Common myeloid progenitor, CD34-positive (primary cell): ENCODE measurements at places on chromosomes 7 and 10.

GRCh38 chr7:88432301-88432700 lies 125.6 kb upstream of the STEAP4 start:
- no peaks in the 10 kb centered on the region for H3K36me3 ChIP-seq
- H3K27me3 ChIP-seq, result no peaks in the 10 kb centered on the region
- no peak for DNase-seq
- H3K4me1 ChIP-seq, result no peaks in the 10 kb centered on the region

GRCh38 chr7:52100-52499 lies 140.3 kb upstream of the FAM20C start:
- DNase-seq, result no peak
- no peak overlapping the region for H3K4me3 ChIP-seq
- H3K36me3 ChIP-seq, result no peaks in the 10 kb centered on the region
- no peaks in the 10 kb centered on the region for H3K27me3 ChIP-seq
- no peaks in the 10 kb centered on the region for H3K4me1 ChIP-seq

DNA sequence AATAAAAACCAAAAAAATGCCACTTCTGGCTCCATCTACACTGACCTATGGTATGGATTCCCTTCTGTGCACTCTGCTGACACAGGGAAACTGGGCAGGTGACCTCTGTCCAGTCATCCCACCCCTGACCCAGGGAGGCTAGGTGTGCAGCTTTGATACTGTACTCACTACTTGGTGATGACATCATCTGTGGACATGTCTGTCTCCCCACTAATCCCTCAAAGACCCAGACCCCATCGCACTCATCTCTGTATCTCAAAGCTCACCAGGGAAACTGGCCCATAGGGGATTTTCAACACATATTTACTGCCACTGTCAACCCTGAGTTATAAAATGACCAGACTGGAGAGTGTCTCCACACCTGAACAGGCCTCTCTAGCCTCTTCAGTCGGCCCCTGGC lies 10.6 kb downstream of the SGMS1 start:
- no peaks in the 10 kb centered on the region for H3K27me3 ChIP-seq
- no peak for DNase-seq
- peaks cover 4% of the 10 kb centered on the region for H3K36me3 ChIP-seq
- peaks cover 1% of the 10 kb centered on the region for H3K4me1 ChIP-seq
- H3K4me3 ChIP-seq, result no peak overlapping the region

DNA sequence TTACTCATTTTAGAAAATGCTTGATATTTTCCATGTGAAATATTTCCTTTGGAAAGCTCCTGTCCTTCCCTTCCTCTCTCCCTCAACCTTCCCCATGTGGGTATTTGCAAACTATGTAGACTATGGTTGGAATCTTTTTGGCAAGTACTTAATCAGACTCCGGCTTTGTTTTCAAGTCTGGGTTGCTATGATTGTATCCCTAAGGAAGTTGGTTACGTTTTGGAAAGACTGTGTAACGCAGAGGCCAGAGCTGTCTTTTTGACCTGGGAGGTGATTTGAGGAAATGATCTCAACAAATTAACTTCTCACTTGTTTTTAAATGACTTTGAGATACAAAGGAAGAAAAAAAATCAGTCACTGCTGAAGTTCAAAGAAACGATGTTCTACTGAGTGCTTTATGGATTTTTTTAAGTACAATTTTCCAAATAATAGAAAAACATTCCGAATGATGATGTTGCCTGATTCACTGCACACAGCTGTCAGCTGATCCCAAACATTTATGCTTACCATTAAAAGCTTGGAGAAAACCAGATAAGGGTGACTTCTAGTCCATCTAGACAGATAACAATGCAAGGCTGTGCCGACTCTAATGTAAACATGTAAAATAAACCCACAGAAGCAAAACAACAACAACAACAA lies 145.5 kb upstream of the CELF2 start:
- peaks cover 5% of the 10 kb centered on the region for H3K27me3 ChIP-seq
- DNase-seq, result no peak
- H3K36me3 ChIP-seq, result no peaks in the 10 kb centered on the region
- no peaks in the 10 kb centered on the region for H3K4me1 ChIP-seq
- no peak overlapping the region for H3K4me3 ChIP-seq

DNA sequence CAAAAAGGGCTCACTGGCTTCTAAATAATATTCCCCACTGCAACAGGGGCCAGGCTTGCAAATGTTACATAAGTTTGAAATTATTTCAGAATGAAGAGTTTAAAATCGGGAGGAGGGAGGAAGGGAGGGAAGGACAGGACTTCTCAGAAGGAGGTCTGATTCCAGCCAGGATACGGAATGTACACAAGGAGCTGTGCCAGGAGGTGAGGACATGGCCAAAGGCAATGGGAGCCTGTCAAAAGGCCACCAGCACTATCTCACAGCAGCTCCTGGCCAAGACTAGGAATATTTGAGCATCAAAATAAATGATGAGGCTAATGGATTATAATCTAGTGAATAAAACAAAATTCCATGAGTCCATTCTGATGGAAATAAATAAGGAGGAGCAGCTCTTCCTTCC lies 18.6 kb upstream of the DRGX start:
- no peaks in the 10 kb centered on the region for H3K36me3 ChIP-seq
- H3K27me3 ChIP-seq, result peaks cover 14% of the 10 kb centered on the region
- H3K4me1 ChIP-seq, result no peaks in the 10 kb centered on the region

- H3K36me3 ChIP-seq, result no peaks in the 10 kb centered on the region
- H3K27me3 ChIP-seq, result no peaks in the 10 kb centered on the region
- DNase-seq, result peak; percentile 97
- peak overlapping the region; percentile 99 for H3K27ac ChIP-seq
These were observed 63.9 kb upstream of the AHR start for GRCh38 chr7:17234398-17235031.

GRCh38 chr10:2948127-2948854 lies 119.1 kb upstream of the PFKP start:
- no peaks in the 10 kb centered on the region for H3K4me1 ChIP-seq
- H3K4me3 ChIP-seq, result no peak overlapping the region
- DNase-seq, result no peak
- H3K36me3 ChIP-seq, result no peaks in the 10 kb centered on the region
- no peak overlapping the region for H3K27ac ChIP-seq

DNA sequence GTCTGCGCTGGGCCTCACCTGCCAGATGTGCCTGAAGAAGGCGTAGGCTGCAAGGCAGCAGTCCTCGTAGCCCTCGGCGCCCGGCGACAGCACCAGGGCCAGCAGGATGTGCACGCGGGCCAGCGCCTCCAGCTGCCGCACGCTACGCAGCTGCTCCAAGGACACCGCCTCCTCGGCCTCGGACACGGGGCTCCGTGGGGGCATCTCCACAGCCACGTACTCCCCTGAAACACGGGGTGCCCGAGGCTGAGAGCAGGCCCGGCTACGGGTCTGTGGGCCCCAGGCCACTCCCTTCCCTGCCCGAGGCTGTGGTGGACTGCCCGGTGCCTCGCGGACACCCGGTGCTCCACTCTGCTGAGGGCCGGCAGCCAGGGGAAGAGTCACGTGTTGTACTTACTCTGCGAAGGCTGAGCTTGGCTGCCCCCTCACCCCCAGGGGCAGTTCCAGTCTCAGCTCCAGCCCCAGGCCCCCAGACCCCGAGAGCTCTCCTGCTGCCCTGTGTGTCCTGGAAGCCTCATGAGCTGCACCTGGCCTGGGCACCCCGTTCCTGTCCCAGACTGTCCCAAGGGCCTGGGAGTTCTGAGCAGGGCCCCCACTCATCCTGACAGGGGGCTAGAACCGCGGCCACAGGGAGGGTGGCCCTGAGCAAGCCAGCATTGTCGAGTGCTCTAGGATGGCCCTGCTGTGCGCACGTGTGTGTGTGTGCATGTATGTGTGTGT lies 62.8 kb downstream of the CFAP46 start:
- H3K36me3 ChIP-seq, result no peaks in the 10 kb centered on the region
- peaks cover 55% of the 10 kb centered on the region for H3K27me3 ChIP-seq
- H3K27ac ChIP-seq, result no peak overlapping the region
- no peak overlapping the region for H3K4me3 ChIP-seq
- no peak for DNase-seq
- no peaks in the 10 kb centered on the region for H3K4me1 ChIP-seq

DNA sequence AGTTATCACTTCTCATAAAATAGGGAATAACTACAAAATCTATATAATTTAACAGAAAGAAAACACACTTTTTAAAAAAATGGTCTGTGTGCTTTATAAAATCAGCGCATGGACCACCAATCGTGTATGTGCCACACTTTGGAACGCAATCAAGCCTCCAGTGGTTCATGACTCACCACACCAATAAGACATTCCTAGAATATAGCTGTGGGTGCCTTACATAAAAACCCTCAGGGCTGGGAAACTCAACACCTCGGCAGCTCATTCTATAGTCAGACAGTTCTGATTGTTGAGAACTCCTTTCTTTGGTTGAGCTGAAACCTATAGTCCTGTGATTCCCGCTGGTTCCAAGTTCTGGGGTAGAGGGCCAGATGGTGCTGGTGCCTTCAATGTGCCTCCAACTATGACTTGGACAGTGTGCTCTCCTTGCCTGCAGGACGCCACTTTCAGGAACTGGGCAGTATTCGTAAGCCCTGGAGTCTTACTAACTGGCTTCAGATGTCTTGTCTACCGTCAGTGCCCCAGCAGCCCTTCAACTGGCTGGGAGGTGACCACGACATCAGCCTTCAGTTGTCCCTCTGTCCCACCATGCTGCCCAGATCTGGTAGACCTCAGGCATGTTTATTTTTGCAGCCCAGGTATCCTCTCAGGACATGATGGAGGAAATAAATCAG lies 135.7 kb upstream of the GDF10 start:
- no peaks in the 10 kb centered on the region for H3K4me1 ChIP-seq
- H3K27ac ChIP-seq, result no peak overlapping the region
- H3K36me3 ChIP-seq, result no peaks in the 10 kb centered on the region
- no peak for DNase-seq
- no peaks in the 10 kb centered on the region for H3K27me3 ChIP-seq
- no peak overlapping the region for H3K4me3 ChIP-seq

GRCh38 chr10:21110358-21110757 lies 213.2 kb upstream of the NEBL start:
- no peak overlapping the region for H3K4me3 ChIP-seq
- DNase-seq, result no peak
- no peaks in the 10 kb centered on the region for H3K27me3 ChIP-seq
- H3K4me1 ChIP-seq, result no peaks in the 10 kb centered on the region

DNA sequence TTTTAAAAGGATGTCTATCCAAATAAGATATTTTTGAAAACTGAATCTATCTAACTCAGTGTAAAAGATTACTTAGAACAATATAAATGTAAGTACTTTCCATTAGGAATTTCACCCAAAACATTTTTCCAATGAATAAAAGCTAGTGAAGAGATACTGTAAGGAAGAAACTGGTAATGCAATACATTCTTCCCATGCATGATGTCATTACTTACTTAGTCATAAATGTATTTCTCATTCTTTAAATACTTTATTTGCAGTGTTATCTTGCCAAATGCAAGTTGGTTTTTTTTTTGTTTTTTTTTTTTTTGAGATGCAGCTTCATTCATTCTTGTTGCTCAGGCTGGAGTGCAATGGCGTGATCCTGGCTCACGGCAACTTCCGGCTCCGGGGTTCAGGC lies 265.6 kb downstream of the PHF14 start:
- H3K27me3 ChIP-seq, result no peaks in the 10 kb centered on the region
- H3K36me3 ChIP-seq, result no peaks in the 10 kb centered on the region
- no peaks in the 10 kb centered on the region for H3K4me1 ChIP-seq
- H3K27ac ChIP-seq, result no peak overlapping the region
- no peak overlapping the region for H3K4me3 ChIP-seq

DNA sequence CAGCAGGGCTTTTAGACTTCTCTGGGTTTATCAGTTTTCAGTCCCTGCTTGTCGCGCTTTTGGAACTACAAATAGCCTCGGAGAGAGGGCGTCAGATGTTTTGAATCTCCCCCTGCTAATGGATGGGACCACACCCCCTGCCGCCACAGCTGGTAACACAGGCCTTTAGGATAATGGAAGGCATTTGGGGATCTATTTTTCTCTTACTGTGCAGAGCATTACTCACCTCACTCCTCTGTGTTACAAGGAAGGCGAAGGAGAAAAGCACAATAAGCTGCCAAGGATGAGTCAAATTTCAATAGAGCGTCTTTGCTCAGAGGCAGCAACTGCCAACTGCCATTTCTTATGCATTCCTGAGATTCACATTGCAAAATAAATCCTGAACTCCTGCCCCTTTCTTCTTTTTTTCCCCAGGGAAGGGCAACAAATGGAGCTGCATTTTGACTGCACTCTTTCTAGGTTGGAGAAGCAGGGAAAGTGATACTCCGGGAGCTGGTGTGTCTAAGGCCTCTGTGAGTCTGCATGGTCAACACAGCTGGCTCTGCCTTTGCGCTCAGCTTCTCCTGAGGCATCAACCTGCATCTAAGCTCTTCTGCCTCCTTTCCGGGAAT lies 31.5 kb upstream of the SMNDC1 start:
- no peak overlapping the region for H3K27ac ChIP-seq
- no peak overlapping the region for H3K4me3 ChIP-seq
- no peaks in the 10 kb centered on the region for H3K4me1 ChIP-seq
- no peak for DNase-seq
- H3K36me3 ChIP-seq, result no peaks in the 10 kb centered on the region

DNA sequence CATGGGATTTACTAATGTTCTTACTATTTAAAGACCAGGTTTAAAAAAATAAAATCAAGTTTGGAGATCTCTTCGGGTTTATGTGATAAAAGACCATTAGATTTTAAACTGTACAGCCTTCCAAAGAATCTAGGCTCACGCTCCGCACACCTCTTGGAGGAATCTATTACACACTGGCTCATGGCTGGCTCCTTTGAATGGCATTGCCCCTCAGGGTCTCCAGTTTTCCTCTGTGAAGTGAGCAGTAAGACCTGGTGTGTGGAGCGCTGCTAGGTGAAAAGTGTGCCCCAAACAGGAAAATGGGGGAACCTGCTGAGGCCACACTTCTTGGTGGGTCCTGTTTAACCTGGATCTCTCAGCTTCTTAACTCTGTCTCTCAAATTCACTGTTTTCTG lies 142.3 kb downstream of the KAT6B start:
- peaks cover 17% of the 10 kb centered on the region for H3K4me1 ChIP-seq
- H3K27ac ChIP-seq, result no peak overlapping the region
- no peaks in the 10 kb centered on the region for H3K36me3 ChIP-seq
- no peak overlapping the region for H3K4me3 ChIP-seq

- DNase-seq, result no peak
- H3K27me3 ChIP-seq, result no peaks in the 10 kb centered on the region
- H3K4me3 ChIP-seq, result peak overlapping the region; percentile 53
- H3K27ac ChIP-seq, result no peak overlapping the region
- peaks cover 28% of the 10 kb centered on the region for H3K4me1 ChIP-seq
- no peaks in the 10 kb centered on the region for H3K36me3 ChIP-seq
These were observed 157.6 kb downstream of the FAM107B start for GRCh38 chr10:14616955-14617730.

- H3K4me1 ChIP-seq, result no peaks in the 10 kb centered on the region
- no peaks in the 10 kb centered on the region for H3K36me3 ChIP-seq
- H3K27me3 ChIP-seq, result no peaks in the 10 kb centered on the region
- no peak for DNase-seq
- H3K4me3 ChIP-seq, result no peak overlapping the region
These were observed 60.4 kb upstream of the NPVF start for GRCh38 chr7:25288556-25289307.

- DNase-seq, result no peak
- H3K27ac ChIP-seq, result no peak overlapping the region
- H3K27me3 ChIP-seq, result peaks cover 4% of the 10 kb centered on the region
- no peaks in the 10 kb centered on the region for H3K36me3 ChIP-seq
- H3K4me1 ChIP-seq, result no peaks in the 10 kb centered on the region
These were observed 170.1 kb downstream of the FANK1 start for GRCh38 chr10:126066456-126066855.
